ENCODE measurements at places on chromosomes 11 and 22.
A peak's percentile ranks its signal among the peaks of the same experiment; 100 is the strongest.

DNA sequence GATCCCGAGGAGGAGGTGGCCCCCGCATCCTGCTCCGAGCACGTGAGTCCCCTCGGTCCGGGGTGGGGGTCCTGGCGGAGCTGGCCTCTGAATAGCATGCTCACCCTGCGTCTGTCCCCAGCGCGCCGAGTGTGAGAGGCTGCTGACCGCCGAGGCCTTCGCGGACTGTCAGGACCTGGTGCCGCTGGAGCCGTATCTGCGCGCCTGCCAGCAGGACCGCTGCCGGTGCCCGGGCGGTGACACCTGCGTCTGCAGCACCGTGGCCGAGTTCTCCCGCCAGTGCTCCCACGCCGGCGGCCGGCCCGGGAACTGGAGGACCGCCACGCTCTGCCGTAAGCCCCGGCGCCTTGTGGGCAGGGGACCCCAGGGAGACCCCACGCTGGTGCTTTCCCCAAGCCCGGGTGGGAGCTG is 3.5 kb downstream of the MUC2 start:
- peak; percentile 31 for DNase-seq

GRCh38 chr11:64007629-64008282 is 21.5 kb downstream of the OTUB1 start:
- DNase-seq = peak; percentile 89

DNA sequence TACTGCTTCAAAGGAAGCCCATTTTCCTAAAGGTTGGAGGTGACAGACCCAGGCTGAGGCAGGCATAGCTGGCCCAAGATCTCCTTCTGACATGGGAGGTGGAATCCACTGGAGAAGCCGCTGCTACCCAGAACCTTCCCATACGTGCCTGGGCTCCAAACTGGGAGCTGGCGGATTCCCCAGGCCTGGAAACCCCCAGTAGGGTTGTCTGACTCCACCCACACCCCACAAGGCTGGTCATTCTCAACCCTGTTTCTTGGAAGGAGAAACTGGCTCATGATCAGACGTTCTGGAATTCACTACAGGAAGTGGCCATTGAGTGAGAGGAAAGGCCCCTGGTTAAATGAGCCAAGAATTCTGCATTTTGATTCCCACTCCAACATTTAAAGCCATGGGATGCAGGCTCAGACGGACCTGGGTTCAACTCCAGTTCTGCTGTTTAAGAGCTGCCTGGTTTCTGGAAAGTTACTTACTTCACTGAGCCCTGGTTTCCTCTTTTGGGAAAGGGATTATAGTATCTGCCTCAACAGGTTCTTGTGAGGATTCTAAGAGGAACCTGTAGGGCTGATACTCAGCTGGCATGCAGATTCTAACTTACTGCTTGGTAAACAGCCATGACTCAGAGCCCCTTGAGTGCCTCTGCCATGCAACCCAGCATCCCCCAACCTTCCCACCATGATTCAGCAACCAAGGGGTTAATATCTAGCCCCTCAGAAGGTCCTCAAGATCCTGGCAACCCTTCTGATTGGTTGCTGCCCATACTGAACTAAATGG is 19.4 kb upstream of the TSKU start:
- DNase-seq = no peak

- DNase-seq = no peak
These were observed 39.3 kb upstream of the SORL1 start for GRCh38 chr11:121412711-121413415.

DNA sequence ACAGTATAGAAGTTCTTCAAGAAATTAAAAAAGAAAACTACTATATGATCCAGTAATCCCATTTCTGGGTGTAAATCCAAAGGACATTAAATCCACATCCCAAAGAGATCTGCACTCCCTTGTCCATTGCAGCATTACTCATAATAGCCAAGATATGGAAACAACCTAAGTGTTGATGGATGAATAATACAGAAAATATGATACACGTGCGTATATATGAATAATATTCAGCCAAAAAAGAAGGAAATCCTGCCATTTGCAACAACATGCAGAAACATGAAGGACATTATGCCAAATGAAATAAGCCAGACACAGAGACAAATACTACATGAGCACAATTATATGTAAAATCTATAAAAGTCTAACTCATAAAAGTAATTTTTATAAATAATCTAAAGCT is 306.3 kb upstream of the ANO3 start:
- no peak for DNase-seq

DNA sequence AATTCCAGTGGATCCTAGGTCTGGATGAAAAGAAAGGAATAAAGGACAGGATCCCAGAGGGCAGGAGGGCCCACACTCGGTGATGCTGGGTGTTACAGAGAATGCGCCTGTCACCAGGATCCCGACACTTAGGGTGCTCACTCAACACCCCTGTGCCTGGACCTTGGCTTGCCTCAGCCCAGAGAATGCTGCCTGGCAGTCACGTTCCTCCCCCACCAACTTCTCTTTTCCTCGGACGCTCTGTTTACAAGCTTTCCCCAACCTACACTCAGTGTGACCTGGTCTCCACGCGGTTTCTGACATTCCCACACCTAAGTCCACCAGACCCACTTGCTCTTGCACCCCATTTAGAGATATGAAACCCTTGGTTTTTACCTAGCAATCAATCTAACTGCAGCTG is 38.0 kb upstream of the ETS1 start:
- no peak for DNase-seq

GRCh38 chr22:43554259-43554636 is 142.4 kb downstream of the MPPED1 start:
- DNase-seq = no peak

DNA sequence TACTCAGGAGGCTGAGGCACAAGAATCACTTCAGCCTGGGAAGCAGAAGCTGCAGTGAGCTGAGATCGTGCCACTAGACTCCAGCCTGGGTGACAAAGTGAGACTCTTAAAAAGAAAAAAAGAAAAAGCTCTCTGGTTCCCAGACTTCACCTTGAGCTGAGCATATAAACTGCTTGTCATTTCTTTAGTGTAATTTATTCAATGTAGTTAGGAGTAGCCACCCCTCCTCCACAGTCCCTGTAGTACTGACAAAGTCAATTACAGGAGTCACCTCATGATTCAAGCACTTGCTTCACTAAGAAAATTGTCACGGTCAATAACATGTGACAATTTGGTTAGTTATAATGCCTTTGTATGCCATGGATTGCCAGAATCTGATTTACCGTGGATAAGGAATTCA is 7.2 kb downstream of the OR4D10 start:
- no peak for DNase-seq

- no peak for DNase-seq
These were observed 80.5 kb downstream of the TEAD1 start for GRCh38 chr11:12754582-12755234.

All from NCI-H146 (cell line).